ENCODE measurements at places on chromosomes 7 and 10.

DNA sequence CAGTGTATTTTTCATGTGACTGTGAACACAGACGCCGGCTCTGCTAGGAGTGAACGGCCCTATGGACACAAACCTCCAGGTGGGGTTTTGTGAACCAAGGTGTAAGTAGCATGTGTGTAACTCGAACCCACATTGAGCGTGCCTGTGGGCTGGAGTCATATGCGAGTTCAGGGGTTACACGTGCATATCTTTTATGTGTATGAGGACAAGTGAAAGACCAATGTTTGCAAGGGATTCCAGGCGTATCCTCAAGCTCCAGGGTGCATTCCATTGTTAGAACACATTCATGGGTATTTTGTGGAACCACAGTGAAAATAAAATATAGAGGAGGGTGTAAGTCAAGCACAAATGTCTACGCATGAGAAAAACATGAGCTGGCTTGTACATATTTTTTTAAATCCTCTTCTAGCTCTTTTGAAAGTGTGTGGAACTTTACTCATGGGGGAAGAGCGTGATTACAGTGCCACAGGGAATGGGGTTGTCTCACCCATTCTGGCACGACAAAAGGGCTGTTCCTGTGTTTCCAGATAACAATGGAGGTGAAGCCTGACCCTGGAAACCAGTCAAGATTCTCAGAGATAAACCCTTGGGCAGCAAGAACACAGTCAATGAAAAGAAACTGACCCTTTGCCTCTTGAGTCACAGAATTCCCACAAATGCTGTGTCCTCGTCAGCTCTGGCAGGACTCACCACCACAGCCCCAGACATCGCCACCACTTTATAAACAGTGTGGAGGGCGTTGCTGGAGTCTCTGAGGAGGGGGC lies 37.0 kb upstream of the GOT1 start:
- no peak for DNase-seq

DNA sequence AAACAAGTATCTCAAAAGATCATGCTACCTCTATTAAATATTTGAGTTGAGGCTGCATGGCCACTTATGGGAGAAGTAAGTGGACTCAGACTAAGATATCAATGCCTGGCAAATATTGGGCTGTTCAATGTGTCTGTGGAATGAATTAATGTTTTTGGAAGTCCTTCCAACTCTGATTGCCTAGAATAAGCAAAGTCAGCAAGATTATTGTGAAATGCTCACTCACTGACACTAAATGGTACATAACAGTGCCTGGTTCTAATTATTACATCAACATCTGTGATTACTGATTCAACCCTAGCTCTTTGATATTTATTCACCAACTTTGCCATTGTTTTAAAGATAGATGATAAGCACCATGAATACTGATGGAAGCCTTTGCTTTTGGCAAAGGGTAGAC lies 45.5 kb upstream of the HDAC9 start:
- DNase-seq: no peak

DNA sequence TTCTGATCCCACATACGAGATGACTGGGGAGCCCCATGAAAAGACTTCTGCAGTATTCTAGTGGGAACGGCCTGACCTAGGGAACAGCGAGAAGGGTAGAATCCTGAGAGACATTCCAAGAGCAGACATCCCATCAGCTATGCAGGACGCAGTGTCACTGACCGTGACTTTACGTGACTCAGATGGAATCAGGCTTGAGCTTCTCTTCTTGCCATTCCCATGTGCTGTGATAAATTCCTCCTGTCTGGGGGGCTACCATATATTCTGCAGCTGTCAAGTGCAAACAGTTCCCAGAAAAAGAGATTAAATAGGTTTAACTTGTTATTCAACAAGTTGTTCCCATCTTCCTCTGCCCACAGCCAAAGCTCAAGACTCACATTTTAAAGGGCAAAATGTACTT lies 73.1 kb upstream of the PDE1C start:
- no peak for DNase-seq

GRCh38 chr7:81956520-81956919 lies 186.7 kb upstream of the HGF start:
- DNase-seq: no peak

- DNase-seq: no peak
These were observed 152.3 kb downstream of the CELF2 start for GRCh38 chr10:11169976-11170375.

DNA sequence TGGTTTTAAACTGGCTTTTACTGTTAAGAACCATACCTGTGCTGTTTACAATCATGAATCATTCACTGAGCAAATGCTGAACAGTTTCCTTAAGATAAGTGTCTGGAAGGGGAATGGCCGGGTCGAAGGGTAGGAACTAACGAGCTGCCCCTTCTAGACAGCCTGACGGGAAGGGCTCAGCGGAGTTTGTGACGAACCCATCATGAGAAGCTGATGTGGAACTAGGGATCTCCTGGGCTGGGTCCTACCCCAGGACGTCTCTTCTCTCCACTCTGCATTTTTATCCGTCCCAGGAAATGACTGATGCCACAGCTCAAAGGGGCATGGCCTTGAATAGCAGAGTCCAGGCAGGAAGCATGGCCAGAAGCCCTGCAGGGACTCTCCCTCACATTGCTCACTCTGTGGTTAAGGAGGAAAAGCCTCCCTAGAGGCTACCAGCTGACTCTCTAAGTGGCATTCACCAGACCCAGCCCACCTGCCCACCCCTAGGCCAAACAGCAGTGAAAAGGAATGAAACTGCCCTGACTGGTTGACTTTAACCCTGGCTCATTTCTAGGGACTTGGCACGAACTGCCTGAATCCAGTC lies 112.0 kb downstream of the PFKFB3 start:
- DNase-seq: no peak

DNA sequence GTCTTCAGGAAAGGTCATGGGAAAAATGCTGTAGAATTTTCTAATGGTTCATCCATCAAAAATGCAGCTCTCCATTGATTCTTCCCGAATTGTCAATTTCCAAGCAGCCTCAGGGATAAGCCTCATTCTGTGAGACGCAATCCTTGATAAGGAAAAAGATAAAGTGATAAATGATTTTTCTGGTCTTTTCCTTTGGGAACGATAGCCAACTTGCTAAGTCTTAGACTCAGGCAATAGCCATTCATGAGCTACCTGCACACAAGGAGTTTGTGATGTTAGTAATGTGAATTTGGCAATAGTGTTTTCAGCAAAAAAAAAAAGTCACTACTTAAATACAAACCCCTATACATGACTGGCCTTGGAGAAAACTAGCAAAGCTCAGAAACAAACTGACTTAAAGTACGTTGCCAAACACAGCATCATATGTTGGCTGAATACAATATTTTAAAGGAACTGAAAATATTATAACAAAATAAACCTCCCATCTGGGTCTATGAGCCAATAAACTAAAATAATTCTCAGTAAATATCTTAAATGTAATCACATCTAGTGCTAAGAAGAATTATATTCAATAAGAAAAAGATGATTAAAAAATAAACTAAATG lies 75.5 kb downstream of the KLF6 start:
- no peak for DNase-seq

DNA sequence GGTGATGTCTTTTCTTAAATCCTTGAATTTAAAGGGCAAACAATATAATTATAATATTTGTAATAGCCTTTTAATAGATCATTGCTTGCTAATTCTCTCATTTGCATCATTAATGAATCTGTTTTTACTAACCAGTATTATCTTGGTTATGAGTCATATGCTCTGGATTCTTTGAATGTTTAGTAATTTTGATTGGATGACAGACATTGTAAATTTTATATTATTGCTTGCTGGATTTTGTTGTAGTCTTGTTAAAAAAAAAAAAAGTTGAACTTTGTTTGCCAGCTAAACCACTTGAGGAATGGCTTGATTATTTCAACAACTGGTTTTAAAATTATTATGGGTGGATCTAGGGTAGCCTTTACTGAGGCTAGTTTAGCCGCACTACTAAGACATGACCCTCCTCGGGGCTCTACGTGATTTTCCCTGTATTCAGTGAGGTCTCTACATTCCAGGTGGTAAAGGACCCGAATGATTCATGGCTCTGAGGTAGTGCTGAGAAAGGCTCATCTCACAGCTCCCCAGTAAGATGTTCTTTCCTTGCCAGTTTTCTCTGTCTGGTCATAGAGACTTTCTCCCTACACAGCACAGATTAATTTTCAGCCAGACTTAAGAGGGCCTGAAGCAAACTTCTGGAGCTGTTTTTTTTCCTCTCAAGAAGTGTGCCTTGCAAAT lies 8.5 kb downstream of the C10orf90 start:
- no peak for DNase-seq

- DNase-seq: no peak
These were observed 4.0 kb downstream of the MORN4 start for GRCh38 chr10:97629289-97629688.

- no peak for DNase-seq
These were observed 27.3 kb downstream of the HERC4 start for GRCh38 chr10:68047554-68048327.

DNA sequence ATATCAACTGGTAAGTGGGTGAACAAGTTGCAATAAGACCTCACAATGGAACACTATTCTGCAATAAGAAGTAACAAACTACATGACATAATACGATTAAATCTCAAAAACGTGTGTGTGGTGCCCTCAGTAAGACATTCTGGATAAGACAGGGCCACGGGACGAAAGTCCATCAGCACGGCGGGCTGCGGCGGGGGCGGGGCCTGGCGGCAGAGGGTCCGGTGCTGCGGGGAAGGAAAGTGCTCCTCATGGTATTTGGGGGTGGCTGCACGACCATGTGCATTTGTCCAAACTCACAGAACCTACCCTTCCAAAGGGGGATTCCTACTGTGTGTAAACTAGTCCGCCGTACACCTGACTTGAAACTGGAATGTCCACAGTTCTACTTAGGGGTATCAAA lies 341.8 kb downstream of the TCERG1L start:
- DNase-seq: no peak

- no peak for DNase-seq
These were observed 48.6 kb downstream of the HIP1 start for GRCh38 chr7:75690121-75690523.

GRCh38 chr7:125930848-125931247 lies 1001.2 kb upstream of the POT1 start:
- DNase-seq: no peak

DNA sequence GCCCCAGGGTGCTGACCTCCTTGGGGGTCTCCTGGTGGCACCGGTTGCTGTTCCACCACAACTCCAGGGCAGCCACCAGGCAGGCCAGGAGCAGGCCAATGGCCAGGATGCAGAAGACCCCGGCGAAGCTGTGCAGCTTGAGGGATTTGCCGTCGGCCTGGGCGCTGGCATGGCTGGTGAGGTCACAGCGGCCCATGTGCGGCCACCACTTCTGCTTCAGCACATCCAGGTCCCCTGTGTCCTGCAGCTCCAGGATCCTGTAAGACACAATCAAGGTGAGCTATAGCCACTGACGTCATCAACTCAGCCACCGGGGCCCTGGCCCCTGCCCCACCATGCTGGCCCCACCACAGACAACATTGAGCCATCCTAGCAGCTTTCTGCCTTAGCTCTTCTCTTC lies 753.2 kb downstream of the GRID1 start:
- DNase-seq: no peak

DNA sequence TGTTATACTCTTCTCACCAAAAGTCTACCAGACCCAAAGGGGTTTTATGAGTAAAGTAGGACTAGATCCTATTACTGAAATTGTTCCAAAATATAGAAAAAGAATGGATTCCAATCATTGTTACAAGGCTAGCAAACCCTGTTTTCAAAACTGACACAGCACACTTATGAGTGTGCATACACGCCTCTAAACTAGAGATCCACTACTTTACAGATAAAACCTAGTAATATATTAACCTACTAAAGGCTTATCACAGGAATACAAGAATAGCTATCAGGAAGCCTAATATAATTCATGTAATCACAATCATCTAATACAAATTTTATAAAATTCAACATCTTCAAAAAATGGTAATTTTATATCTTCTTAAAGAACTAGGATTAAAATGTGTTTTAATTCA lies 52.2 kb downstream of the ERCC6 start:
- DNase-seq: no peak

- no peak for DNase-seq
These were observed 40.9 kb downstream of the LANCL2 start for GRCh38 chr7:55405856-55406541.

DNA sequence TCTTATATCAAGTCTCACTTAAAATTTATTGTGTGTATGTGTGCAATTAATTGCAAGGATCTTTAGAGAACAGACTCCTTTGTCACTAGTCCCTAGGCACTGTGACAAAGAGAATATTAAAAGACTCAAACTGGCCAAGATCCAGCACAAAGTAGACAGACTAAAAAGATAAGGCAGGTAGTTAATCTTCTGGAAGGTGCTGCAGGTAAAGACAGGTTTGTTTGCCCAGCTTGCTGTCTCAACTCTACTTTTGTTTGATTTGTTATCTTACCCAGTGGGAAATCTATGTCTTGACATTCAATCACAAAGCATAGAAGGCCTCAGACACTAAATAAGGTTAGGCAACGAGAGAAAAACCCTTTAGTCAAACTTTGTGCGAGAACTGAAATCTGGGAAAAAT lies 807.9 kb upstream of the LRRN3 start:
- DNase-seq: no peak

DNA sequence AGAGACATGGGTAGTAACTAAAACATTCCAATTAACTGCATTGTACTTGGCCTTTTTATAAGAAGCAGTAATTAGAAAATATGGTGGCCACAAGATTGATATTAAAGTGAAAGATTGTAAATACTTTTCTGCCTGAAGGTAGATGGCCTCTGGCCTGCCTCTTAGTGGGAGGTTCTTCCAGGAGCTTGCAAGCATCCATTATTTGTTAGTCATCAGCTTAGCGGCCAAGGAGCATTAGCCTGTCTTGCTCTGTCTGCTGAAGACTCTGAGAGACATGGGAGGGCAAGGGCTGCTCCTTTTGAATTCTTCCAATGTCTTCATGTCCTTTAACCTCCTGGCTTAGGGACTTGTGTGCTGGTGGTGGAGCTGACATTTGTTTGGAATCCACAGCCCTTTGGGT lies 80.4 kb downstream of the TCF7L2 start:
- DNase-seq: no peak

DNA sequence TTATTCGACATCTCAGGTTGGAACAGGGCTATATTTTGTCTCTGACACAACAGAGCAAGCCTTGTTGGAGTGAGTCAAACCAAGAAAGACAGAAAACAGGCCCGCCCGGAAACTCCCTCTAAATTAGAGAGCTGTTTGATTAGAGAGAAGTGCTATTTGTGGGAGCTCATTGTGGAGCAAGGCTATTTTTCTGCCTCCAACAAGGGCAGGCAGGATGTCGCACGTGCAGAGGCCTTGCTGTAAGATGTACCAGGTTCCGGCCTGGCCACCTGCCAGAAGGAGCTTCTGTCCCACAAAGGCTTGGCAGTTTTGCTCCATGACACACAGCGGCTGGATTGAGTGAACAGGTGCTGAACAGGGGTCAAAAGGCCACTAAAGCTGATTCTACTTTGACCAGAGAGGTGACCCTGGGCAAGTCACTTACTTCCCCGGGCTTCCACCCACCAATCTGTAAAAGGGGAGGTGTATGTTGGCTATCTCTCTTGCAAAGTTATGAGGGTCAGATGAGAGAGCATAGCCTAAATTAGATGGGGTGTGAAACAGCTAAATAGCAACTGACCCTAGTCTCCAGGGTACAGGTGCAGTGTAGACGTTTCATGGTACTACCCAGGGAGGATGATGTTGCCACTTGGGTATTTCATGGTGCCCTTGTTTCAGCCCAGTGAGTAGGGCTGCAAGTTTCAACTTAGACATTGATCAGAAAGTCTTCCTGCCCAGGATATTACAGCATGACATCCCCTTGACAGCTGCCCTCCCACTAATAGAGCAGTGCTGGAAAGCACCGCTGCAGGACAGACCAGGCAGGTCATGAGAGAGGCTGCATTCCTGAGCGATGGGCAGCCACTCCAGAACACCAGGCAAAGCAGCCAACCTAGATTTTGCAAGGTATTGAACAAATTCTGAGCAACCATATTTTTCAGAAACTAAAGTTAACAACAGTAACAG lies 62.0 kb downstream of the VSTM4 start:
- DNase-seq: no peak

Measured in activated gamma-delta T cell treated with anti-CD3 and anti-CD28 coated beads, Interleukin-2, amount 50 U/mL, for 16 hours (primary cell).